Stimulated activated CD4-positive, alpha-beta T cell treated with anti-CD3 and anti-CD28 coated beads, TNF-alpha, amount 100 ng/mL, for 48 hours (primary cell): ENCODE measurements at places on chromosomes 5 and 9.

DNA sequence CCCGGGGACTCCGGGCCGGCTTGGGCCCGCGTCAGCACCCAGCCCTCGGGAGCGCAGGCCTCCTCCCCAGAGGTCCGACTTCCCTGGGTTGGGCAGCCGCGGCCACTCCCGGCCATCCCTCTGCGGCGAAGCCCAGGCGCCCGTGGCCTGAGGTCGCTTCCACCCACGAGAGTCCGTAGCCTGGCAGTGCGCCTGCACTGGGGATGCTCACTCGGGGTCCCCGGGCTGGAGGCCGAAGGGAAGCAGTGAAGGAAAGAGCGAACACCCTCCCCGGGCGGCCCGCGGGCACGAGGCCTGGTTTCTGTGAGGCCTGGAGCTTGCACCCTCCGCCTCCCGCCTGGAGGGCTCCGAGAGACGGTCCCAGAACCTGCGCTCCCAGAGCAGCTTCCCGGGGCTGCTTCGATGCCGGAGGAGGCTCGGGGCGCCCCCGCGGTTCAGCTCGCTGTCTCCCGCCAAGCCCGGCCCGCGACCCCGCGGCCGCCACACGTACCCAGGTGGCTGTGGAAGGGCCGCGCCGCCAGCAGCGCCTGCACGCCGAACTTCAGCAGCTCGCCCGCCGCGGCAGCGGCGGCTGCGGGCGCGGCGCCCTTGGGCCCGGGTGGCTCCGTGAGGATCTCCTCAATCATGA, 607 bp downstream of the BARX1 start:
- DNase-seq, result no peak

- no peak for DNase-seq
Observed at GRCh38 chr5:115379622-115380344, 83.3 kb upstream of the CCDC112 start.

DNA sequence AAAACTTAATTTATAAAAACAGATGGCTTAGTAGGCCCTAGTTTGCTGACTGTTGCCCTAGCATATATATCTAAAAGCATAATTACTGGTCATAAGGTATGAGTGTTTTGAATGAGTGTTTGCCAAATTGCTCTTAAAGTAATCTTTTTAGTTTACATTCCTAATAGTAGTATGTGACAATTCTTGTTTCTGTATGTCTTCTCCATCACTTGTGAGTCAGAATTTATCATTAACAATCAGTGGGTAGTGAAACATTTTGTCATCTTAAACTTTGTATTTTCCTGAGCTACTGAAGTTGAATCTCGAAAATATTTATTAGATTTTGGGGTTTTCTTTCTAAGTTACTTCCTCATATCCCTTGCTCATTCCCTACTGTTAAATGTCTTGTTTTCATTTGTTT, 49.6 kb downstream of the APC start:
- DNase-seq, result no peak

DNA sequence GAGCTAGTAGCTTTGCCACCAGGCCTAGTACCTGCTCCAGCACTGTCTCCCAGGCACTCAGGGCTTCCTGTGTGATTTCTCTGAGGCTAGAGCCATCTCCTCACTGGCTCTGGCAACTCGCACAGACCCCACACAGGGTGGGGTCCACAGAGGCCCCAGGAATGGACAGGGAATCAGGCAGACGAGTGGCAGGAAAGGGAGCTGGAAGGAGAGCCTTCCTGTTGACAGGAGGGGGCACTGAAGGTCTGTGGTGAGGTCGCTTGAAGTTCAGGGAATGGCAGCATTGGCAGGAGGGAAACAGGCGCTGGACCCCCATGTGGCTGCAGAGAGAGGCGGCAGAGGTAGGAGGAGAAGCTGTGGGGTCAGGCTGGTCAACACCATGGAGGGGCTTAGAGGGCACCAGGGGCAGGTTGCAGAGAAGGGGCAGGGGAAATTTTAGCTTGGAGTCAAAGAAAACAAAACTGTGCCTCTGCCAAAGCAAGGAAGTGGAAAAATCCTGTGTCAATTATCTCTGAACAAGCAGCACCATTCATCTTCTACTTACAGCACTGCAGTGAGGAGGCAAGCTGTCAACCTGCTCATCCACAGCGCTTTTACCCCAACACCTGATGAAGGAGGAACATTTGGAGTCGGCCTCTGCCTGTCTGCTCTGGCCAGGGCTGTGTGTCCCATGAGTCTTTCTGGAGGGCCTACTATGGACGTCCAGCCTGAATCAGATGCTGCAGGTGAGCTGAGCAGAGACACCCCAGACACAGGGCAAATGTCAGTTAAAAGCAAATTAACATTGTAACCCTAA, 270.2 kb downstream of the FSTL4 start:
- no peak for DNase-seq

GRCh38 chr9:3299872-3300271, 225.9 kb downstream of the RFX3 start:
- DNase-seq, result no peak

- no peak for DNase-seq
Observed at GRCh38 chr9:5982317-5982716, 33.1 kb downstream of the RANBP6 start.

- DNase-seq, result peak; percentile 45
Observed at GRCh38 chr5:128213340-128213739, 129.8 kb downstream of the SLC12A2 start.

- no peak for DNase-seq
Observed at GRCh38 chr5:134125039-134126015, 10.8 kb downstream of the TCF7 start.

- DNase-seq, result no peak
Observed at GRCh38 chr5:104045987-104046386, 483.4 kb upstream of the NUDT12 start.

DNA sequence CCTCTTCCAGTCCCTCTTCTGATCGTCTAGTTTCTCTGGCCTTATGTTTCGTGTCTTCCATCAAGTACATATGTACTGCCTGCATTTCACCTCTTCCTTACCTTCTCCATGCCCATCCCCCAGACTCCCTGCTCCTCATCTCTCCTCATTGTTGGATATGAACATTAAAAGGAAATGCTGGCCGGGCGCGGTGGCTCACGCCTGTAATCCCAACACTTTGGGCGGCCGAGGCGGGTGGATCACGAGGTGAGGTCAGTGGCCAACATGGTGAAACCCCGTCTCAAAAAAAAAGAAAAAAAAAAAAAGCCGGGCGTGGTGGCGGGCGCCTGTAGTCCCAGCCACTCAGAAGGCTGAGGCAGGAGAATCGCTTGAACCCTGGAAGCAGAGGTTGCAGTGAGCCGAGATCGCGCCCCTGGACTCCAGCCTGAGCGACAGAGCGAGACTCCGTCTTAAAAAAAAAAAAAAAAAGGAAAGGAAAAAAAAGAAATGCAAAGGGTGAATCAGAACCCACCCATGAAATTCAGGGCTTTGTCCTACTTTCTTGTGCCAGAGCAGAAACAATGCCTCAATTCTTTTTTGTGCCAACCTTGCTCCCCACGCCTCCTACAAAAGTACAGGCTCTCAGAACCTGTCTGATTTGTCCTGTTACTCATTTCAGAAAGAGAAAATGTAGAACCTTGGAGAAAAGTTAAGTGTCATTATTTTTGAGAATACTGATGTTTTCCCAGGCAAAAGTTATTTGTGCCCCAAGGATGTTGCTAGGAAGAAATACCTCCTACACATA, 1.5 kb upstream of the ZFR start:
- no peak for DNase-seq

DNA sequence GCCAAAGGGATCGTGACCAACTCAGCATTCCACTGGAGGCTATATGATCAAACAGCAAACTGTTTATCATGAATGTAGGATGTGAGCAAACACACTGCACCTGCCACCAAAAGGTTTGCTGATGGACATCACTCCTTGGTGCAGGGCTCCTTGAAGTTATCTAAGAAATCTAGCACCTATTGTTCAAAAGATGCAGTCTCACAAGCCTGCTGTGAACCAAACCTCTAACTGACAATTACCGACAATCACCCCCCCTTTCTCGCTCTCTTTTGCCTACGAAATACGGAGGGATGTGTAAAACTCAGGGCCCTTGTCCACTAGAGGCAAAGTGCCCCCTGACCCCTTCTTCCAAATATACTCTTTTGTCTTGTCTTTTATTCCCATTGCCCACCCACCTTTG, 2.5 kb upstream of the CLTA start:
- DNase-seq, result no peak

- DNase-seq, result no peak
Observed at GRCh38 chr5:96474073-96474472, 41.0 kb upstream of the PCSK1 start.

GRCh38 chr9:21505425-21506179, 23.5 kb upstream of the IFNE start:
- DNase-seq, result no peak

DNA sequence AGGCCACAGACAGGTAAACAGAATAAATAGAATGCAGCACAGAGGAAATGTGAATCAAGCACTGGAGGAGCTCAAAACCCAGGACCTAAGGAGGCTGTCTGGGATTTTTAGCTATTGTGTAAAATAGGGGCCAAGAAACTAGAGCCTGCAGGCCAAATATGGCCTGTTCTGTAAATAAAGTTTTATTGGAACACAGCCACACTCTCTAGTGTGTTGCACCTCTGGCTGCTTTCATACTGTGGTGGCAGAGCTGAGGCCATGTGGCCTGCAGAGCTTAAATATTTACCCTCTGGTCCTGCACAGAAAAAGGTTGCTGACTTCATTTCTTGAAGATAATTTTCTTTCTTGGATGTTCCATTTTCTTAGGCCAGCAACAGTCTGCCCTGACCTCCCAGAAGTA, 136.4 kb downstream of the WDR41 start:
- no peak for DNase-seq

- no peak for DNase-seq
Observed at GRCh38 chr9:136821826-136822544, 14.2 kb downstream of the RABL6 start.

- no peak for DNase-seq
Observed at GRCh38 chr5:1800472-1801221, 560 bp upstream of the NDUFS6 start.

DNA sequence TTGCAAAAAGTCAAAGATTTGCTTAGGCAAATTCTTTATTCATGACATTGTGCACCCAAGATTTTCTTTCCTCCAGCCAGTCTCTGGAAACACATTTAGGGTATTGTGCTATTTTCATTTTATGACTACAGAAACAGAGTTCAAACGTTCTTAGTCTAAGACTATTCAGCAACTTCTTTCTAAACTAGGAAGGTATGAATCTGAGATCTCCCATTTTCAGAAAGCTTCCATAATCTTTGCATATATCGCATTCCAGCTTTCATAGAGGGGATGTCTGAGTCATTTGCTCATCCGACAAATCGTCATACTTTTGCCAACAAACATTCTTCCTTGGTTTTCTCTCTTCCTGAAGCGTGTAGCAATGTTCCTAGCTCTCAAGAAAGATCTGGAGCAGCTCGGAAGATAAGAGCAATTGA, 1.6 kb upstream of the PAPPA start:
- DNase-seq, result no peak

GRCh38 chr9:135821733-135822373, 85.5 kb downstream of the CAMSAP1 start:
- no peak for DNase-seq

DNA sequence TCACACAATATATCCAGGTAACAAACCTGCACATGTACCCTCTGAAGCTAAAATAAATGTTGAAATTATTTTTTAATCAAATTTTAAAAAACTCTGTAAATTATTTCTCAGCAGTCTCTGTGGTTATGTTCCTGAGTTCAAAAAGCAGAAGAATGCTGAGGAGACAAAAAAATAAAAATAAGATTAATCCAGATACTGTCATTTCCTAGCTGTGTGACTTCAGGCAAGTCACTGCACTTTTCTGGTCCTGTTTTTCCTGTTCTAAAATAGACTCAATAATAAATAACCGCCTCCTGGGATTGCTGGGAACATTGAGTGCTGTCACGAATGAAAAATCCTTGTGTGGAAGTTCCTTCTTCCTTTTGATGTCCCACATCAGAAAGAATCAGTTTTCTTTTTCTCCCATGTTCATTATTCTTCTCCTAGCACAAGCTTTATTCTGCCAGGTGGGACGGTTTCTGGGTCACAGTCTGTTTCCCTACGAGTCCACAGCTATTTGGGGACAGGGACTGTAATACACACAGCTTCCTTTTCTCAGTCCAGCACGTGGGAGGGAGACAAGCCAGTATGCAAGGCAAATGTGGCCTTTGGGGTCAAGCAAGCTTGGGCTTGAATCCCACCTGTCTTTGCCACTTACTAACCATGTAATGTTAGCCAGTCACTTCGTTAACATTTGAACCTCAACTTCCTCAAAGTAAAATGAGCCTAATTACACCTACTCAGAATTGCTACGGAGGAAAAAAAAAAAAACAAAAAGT, 156.9 kb downstream of the TRIM32 start:
- no peak for DNase-seq

GRCh38 chr5:132102944-132103331, 29.3 kb downstream of the CSF2 start:
- DNase-seq, result no peak

- no peak for DNase-seq
Observed at GRCh38 chr5:14261235-14261634, 118.1 kb downstream of the TRIO start.

DNA sequence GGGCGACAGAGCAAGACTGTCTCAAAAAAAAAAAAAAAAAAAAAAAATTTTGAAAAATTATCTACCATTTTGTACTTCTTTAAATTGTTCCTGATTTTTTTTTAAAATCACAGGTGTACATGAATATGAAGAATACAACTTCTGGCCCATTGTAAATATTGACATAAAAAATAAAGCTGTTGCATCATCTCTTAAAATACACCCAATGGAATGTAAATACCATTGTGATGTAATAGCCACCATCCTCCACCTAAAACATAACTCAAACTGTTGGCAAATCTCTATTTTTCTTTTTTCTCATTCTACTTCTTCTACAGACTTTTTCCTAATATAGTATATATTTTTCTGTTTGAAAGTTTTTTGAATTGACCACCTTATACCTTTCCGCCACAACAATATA, 61.0 kb upstream of the TEX48 start:
- DNase-seq, result no peak

DNA sequence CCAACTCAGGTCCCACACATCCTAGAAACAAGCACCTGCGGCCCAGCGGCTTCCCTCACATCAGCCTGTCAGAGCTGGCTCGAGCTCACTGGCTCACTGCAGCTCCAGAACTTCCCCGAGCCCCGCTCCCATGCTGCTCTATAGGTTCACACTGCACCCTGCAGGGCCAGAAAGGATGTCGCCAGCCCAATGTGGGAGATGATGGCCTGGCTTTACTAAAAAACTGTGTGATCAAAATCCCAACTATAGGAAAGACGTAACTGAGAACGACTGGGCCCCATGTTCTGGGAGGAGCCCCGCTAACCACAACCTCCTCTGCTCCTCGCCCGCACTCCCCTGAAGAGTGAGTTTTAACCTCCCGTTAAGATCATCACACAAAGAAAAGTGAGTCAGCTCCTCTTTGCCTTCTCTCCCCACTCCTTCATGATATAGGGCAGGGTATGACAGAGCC, 4.6 kb downstream of the SURF4 start:
- peak; percentile 68 for DNase-seq

DNA sequence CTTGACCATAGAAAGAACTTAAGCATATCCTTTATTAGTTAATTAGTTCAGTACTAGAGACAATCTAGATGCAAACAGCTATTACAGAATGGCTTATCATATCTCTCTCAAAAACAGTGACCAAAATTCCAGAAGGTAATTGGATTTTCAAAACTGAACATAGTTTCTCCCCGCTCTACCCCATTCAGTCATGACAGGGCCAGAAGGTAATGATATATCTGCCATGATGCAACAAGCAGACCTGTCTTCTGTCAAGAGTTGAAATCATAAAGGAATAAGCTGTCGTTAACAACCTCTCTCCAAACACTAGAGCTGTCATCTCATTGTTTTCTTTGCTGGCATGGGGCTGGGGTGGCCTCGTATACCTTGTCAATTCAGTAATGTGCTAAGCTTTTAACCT, 200.5 kb upstream of the POU5F2 start:
- no peak for DNase-seq
